PC-9 (cell line): ENCODE measurements at places on chromosomes 11 and 22. TPM values are rescaled to one million over a fixed set of nuclear protein-coding genes. Genes with fewer than 3 reads are reported as not detected.

The OOSP4A gene
- not detected in 2 replicates for total RNA-seq

The PLEKHA7 gene
- total RNA-seq = 26.9 and 28.3 TPM in 2 replicates

The P4HA3 gene
- 0.22 and 0.60 TPM in 2 replicates for total RNA-seq

The SLC29A2 gene
- total RNA-seq = 28.9 and 36.1 TPM in 2 replicates

The MTFP1 gene
- total RNA-seq = 18.5 and 21.9 TPM in 2 replicates

The OR4D5 gene
- total RNA-seq = not detected in 2 replicates

The SLC5A1 gene
- not detected in 2 replicates for total RNA-seq

The DMC1 gene
- total RNA-seq = 5.6 and 6.3 TPM in 2 replicates

The VSIG2 gene
- 12.4 and 13.6 TPM in 2 replicates for total RNA-seq

The ZNF280B gene
- total RNA-seq = 1.7 and 1.8 TPM in 2 replicates

The OR9G1 gene
- not detected in 2 replicates for total RNA-seq

The A4GALT gene
- total RNA-seq = 17.1 and 19.3 TPM in 2 replicates

The WNT7B gene
- 66.9 and 75.5 TPM in 2 replicates for total RNA-seq

The NXPE2 gene
- total RNA-seq = not detected in 2 replicates

The C11orf91 gene
- total RNA-seq = 0.90 TPM in 1 of 2 replicates, not detected in the other

The SCO2 gene
- 3.0 and 6.1 TPM in 2 replicates for total RNA-seq

The LARGE2 gene
- total RNA-seq = 1.4 and 2.6 TPM in 2 replicates

The PRSS23 gene
- 221 and 235 TPM in 2 replicates for total RNA-seq

The VPREB3 gene
- 0.90 and 1.1 TPM in 2 replicates for total RNA-seq

The PAMR1 gene
- total RNA-seq = 1.1 TPM in 2 replicates

The TMPRSS13 gene
- 18.5 and 21.7 TPM in 2 replicates for total RNA-seq

The CHID1 gene
- 66.1 and 85.6 TPM in 2 replicates for total RNA-seq

The OR10D3 gene
- not detected in 2 replicates for total RNA-seq

The PHF21B gene
- not detected in 2 replicates for total RNA-seq

The OR2D2 gene
- not detected in 2 replicates for total RNA-seq

The NCAPD3 gene
- total RNA-seq = 40.6 and 49.6 TPM in 2 replicates

The ALG9 gene
- 19.1 and 27.8 TPM in 2 replicates for total RNA-seq

The OR52A1 gene
- total RNA-seq = not detected in 2 replicates

The TRMT2A gene
- 31.5 and 32.7 TPM in 2 replicates for total RNA-seq

The NPTXR gene
- total RNA-seq = 14.7 and 23.8 TPM in 2 replicates

The MS4A4E gene
- not detected in 2 replicates for total RNA-seq

The RRP8 gene
- 10.0 and 10.1 TPM in 2 replicates for total RNA-seq

The LRRC55 gene
- not detected in 2 replicates for total RNA-seq

The TRIM66 gene
- total RNA-seq = 16.1 and 17.0 TPM in 2 replicates

The STX5 gene
- 61.9 and 65.8 TPM in 2 replicates for total RNA-seq

The OR5P2 gene
- 1.3 and 2.5 TPM in 2 replicates for total RNA-seq

The ZDHHC13 gene
- total RNA-seq = 31.5 and 35.5 TPM in 2 replicates

The APOBEC3A gene
- not detected in 2 replicates for total RNA-seq

The OLFML1 gene
- not detected in 2 replicates for total RNA-seq

The GAB4 gene
- total RNA-seq = not detected in 2 replicates

The CARD18 gene
- not detected in 2 replicates for total RNA-seq

The ELFN2 gene
- total RNA-seq = 30.8 and 36.6 TPM in 2 replicates

The RIN1 gene
- 15.5 and 19.5 TPM in 2 replicates for total RNA-seq

The UBQLN3 gene
- total RNA-seq = not detected in 2 replicates

The KRTAP5-1 gene
- total RNA-seq = not detected in 2 replicates

The SVIP gene
- 21.8 and 34.2 TPM in 2 replicates for total RNA-seq

The CRYBA4 gene
- not detected in 2 replicates for total RNA-seq

The LRRC10B gene
- 1.0 and 1.1 TPM in 2 replicates for total RNA-seq

The PATE2 gene
- total RNA-seq = 1.3 TPM in 2 replicates

The TMPRSS6 gene
- total RNA-seq = 0.79 and 0.88 TPM in 2 replicates

The RFPL3 gene
- not detected in 2 replicates for total RNA-seq

The OR4C15 gene
- not detected in 2 replicates for total RNA-seq

The DRG1 gene
- total RNA-seq = 60.1 and 73.8 TPM in 2 replicates

The KCNJ11 gene
- total RNA-seq = 0.26 and 0.93 TPM in 2 replicates

The OAF gene
- total RNA-seq = 45.6 and 66.1 TPM in 2 replicates

The DKK3 gene
- 11.5 and 13.9 TPM in 2 replicates for total RNA-seq
